ENCODE measurements at places on chromosomes 12 and 14.

- DNase-seq: no peak
Observed at GRCh38 chr14:94936901-94937685, 167.2 kb upstream of the GSC start.

- no peak for DNase-seq
Observed at GRCh38 chr14:100599981-100600380, 12.8 kb upstream of the BEGAIN start.

GRCh38 chr14:58662759-58663158 lies 25.0 kb downstream of the DACT1 start:
- DNase-seq: no peak

GRCh38 chr12:50411051-50411660 lies 10.5 kb downstream of the LARP4 start:
- no peak for DNase-seq

DNA sequence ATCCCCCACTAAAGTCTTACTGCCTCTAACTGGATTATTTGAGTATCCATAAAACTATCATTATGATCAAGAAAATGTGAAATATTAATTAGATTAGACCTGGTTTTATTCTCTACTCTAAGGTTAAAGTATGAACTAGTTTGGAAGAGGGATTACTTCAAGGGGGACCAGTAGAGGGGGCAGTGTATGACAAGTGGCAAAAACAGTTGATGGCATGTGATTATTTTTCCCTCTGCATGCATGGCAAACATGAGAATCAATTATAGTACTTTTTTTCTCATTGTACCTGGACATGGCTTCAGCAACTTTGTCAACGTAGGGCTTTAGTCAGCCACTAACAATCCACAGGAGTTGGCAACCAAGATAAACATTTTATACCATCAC lies 145.0 kb upstream of the SLC38A2 start:
- no peak for DNase-seq

DNA sequence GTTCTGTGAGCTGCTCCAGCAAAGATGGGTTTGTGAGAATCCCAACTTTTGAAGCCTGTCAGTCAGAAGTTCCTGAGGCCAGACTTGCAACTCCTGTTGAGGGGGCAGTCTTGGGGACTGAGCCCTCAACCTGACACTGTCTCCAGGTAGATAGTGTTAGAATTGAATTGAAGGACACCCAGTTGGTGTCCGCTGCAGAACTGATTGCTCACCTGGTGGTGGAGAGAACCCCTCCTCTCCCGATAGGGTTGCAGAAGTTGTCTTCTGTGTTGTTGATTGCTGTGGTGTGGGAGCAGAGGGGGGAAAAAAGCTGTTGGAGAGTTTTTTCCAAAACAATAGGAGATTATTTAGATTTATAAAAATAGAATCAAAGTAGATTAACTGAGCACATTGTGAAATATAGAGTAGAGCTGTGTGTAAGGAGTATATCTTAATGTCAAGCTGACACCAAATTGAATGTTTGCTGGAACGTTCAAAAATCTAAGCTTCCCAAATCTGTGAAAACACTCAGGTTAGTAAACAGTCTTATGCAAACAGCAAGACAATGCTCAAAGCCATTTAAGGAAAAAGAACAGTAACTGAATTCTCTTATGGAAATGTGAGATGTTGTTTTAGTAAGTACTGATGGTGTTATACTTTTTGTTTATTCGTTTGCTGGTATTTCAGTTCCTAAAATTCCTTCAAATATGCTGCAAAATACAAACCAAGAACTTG lies 18.6 kb downstream of the HIF1A start:
- DNase-seq: no peak

DNA sequence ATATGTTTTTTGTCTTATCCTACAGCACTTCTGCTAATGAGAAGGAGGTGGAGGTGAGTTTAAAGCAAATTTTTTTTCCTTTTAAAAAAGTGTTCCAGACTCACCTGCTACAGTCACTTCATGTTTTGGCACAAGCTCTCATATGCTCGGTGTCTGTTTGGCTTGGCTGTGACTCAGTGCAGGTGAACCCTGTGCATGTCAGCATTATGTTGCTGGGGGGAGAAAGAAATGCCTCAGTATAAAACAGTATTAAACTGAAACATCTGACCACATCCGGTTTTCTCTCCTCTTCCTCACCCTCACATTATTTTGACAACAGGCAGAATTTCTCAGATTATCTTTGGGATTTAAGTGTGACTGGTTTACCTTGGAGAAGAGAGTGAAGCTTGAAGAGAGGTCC lies 105.2 kb downstream of the DNAI7 start:
- no peak for DNase-seq

- DNase-seq: no peak
Observed at GRCh38 chr12:76272287-76272686, 75.9 kb downstream of the BBS10 start.

- peak; percentile 62 for DNase-seq
Observed at GRCh38 chr14:23009939-23010726, at the start of gene C14orf93. Gene C14orf93 (minus strand): TSS chr14:23010143. CDS start chr14:22999023, 11,120 bp downstream.
